Hindlimb muscle (tissue), 1 donor: ENCODE measurements at places on chromosomes 6 and 20. TPM values are rescaled to one million over a fixed set of nuclear protein-coding genes. Genes with fewer than 3 reads are reported as not detected.

CTAGE9 gene
- not detected for polyA plus RNA-seq

BTNL2 gene
- 0.28 TPM for polyA plus RNA-seq

TP53RK gene
- 9.3 TPM for polyA plus RNA-seq

GHRH gene
- not detected for polyA plus RNA-seq

CEP85L gene
- 20.0 TPM for polyA plus RNA-seq

GRCh38 chr20:23084845-23085365 lies 1.2 kb downstream of the CD93 start:
- no peak for DNase-seq

- DNase-seq = peak; percentile 70
These were observed 227.6 kb downstream of the ALDH8A1 start for GRCh38 chr6:134722200-134722870.

DNA sequence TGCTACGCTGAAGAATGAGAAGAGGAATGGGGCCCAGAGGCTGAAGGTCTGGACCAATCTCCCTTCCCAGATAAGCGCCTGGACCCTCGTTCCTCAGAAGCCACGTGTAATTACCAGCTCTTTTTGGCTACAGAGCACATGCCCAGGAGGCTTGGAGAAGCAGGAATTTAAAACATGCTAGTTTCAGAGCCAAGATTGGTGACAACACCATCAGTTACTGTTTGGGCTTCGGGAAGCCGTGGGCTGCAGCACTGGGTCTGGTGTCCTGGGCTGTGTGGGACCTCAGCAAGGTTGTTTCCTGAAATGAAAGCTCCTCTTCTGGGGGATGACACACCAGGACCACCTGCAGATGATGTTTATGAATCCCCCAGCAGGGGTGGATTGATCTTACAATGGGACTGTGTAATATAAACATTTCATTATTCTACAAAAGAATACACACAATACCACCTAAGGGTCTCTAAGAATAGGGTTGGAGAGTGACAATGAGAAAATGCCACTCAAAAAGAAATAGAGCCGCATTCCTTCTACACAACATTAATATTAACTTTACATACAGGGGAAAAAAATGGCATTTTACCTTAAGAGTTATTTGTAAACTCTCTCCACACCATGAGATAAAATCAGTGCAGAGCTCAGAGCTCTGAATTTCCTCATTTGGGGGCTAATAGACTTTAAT lies 207.8 kb upstream of the FOXQ1 start:
- no peak for DNase-seq

DNA sequence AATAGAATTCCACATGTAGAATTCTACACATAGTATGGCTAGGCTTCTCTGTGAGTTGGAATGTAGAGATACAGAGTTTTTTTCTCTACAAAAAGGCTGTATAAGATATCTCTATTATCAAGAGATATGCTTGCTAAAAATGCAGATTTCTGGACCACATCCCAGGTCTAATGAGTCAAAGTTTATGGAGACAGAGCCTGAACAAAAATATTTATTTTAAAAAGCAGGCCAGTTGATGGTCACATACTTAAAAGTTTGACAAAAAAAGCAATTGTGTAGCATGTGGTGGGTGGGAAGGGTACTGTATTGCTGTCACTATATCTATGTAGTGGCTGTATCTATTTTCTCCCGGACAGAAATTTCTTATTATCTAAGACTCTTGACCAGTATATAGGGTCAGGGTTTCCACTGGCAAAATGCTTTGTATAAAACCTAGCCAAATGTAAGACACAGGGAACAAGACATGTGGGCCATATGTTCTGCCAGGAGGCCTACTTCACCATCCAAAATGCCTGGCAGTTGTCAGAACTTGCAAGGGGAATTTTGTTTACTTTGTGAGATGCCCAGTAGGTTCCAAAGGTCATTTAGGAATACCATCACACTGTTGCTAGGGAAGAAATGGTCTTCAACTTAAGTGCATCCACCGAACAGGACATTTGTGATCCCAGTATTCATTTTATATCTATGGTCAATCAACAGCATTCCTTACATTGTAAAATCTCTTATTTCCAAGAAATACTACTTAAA lies 60.6 kb downstream of the SHPRH start:
- DNase-seq = no peak
